ENCODE measurements at places on chromosomes 16 and 17.

DNA sequence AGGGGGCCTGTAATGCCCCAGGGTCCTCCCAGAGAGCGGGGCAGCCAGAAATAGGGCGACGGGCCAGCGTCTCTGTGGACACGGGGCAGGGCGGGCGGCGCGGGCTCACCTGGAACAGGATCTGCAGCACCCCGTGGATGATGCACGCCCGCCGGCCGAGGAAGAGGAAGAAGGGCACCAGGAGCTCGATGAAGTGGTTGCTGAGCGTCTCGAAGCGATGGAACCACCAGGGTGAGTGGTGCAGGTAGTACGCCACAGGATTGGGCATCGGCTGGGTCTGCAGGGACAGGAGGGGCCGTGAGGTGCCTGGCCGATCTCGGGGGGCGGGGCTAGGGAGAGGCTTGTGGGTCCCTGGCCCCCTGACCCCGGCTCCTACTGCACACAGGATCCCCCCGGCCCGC is 78.9 kb upstream of the GNG13 start:
- DNase-seq = no peak

DNA sequence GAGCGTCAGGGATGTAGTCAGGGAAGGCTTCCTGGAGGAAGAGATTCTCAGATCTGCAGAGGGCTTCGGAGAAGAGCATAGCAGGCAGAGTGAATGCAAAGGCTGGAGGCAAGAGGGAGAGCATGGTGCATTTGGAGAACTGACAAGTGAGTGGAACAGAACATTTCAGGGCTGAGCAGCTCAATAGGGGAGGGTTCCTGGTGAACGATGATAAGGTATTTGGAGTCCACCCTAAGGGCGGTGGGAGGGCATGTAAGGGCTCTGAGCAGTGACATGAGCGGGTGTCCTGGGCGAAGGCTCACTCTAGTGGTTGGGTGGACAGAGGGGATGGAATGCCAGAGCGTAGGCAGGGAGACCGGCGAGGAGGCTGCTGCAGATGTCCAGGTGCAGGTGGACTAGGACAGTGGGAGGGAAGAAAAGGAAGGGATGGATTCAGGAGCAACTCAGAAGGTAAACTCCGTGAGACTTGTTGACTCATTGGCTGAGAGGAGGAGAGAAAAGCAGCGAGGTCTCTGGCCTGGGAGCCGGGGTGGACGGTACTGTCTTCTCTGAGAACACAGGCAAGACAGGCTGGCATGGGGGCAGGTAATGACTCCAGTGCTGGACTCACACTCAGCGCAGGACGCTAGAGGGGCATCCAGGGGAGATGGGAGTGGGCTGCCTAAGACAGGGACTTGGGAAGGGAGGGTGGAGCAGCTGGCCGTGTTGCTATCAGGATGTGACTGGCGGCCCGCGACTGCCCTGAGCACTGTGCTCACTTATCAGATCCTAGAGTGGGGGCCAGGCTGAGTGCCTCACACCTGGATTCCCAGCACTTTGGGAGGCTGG is 1.4 kb upstream of the PITPNA start:
- DNase-seq = no peak

- DNase-seq = no peak
Measured at GRCh38 chr16:27925612-27926011, 137.9 kb downstream of the GSG1L start.

- no peak for DNase-seq
Measured at GRCh38 chr17:55690105-55690508, 32.6 kb downstream of the TMEM100 start.

GRCh38 chr16:3180445-3180878 is 7.5 kb upstream of the OR1F1 start:
- no peak for DNase-seq

DNA sequence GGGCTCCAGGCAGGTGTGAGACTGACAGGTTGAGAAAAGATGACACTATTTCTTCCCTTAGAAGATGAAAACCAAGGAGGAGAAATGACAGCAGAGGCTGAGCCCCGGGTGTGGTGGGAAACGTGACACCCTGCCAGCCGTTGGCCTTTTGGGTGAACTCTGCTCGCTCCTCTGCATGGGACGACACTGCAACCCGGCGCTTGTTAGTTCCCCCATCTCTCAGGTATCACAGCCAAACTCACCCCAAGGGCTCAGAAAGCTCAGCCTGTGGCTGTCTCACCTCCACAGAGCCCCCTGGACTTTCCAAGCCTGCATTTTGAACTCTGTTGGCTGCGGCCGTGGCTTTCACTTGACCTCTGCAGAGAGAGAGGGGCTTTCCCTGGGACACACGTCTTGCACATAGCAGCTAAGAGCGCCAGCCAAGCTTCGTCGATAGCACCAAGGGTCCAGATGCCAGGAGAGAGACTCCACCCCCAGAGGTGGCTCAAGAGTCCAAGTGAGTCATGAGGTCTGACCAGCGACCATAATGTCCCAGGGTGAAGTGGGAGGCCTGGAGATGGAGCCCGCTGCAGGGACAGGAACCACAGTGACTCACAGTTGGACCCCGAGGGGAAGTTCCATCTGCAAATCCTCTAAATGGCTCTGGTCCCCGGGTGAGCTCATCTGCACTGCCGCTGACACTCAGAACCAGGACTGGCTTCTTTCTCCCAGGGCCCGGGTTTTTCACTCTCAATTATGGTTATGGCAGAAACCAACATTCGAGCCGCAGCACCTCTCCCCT is 301.9 kb downstream of the SOX9 start:
- no peak for DNase-seq

DNA sequence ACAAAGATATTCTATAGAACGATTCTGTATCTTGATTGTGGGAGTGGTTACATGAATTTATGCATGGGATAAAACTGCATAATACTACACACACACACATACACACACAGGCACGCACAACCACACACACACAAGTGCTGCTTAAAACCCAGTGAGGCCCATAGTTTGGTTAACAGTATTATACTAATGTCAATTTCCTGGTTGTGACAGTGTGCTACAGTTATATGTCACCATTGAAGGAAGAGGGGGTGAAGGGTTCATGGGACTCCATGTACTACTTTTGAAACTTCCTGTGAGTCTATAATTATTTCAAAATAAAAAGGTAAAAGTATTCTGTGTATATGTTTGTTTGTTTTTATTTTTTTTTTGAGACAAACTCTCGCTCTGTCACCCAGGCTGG is 8.1 kb downstream of the ZC3H7A start:
- DNase-seq = no peak

- DNase-seq = no peak
Measured at GRCh38 chr17:34613064-34614019, 34.0 kb downstream of the TMEM132E start.

DNA sequence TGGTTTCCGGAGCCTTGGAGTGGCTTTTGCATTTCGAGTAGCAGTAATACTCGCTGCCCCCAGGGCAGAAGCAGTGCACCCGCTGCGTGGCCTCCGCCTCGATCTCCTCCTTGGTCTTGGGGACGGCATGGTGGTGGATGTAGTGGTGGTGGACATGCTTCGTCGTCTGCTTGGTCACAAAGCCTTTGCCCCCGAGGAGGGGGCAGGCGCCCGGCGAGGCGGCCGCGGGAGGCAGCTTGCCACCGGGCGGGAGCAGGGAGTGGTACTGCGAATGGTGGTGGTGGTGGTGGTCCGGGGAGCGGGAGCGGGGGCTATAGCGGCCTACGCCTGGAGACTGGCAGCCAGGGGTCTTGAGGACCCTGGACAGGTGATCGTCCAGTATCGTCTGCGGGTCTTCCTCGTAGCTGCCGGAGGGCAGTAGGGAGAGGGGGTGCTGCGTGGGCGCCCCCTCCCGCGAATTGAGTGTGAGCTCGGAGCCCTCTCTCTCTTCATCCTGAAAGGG is 24.1 kb downstream of the AXIN2 start:
- no peak for DNase-seq

- DNase-seq = no peak
Measured at GRCh38 chr16:84526794-84527531, 22.5 kb upstream of the MEAK7 start.

DNA sequence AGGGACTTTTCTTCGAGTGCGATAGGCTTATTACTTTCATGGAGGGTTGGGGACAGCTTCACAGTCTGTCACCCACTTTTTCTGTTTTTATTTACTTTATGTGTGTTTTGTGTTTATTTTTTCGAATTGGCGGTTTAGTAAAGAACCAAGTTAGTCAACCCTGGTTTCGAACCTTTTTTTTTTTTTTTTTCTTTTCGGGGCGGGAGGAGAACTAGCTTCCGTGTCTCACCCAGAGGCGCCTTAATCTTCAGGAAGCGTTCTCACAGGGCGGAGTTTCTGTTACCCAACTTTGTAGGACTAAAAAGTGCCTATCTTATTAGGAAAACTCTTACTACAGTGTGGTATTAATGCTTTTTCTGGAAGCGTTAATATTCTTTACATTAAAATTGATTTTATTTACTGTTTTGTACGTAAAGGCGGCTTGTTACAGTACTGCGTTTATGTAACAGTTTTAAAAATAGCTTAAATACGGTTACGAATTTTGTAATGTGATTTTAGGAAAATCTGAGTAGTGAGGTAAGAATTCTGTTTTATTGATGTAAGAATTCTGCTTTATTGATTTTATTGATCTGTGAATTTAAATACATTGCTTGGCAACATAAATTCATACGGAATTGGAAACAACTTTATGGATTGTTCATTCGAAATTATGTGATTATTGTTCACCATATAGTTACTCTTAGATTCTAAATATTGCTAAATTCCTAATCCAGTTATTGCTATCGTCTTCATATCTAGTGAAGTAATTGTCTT is 885 bp downstream of the ZNF207 start:
- DNase-seq = no peak

- peak; percentile 25 for DNase-seq
Measured at GRCh38 chr16:31177136-31177535, 2.8 kb upstream of the FUS start.

DNA sequence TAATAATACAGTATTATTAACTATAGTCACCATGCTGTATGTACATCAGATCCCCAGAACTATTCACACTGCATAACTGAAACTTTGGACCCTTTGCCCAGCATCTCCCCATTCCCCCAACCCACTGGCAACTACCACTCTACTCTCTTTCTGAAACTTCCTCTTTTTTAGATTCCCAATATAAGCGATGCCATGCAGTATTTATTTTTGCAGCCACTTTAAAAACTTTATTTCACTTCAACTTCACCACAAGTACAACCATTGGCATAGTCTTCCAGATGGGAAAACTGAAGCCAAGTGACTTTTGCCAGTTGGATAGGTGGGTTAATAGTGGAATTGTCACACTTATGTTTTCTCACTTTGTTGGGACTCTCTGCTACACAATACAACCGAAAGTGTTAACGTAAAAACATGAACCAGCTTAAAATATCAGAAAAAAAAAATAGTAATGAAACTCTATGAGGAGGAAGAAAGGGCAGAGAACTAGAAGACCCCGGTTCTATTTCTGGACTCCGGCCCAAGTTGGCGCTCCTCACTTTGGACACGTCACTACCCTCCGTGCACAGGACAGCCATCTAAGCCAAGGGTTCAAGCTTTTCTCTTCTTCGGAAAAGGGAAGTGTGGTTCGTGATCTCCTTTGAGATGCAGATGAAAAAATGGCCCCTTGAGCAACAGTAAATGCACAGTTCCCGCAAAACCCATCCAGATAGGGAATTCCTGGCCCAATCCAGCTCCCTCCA is 743 bp downstream of the SHCBP1 start:
- DNase-seq = no peak

- DNase-seq = no peak
Measured at GRCh38 chr17:57368637-57369336, 112.5 kb downstream of the MSI2 start.

DNA sequence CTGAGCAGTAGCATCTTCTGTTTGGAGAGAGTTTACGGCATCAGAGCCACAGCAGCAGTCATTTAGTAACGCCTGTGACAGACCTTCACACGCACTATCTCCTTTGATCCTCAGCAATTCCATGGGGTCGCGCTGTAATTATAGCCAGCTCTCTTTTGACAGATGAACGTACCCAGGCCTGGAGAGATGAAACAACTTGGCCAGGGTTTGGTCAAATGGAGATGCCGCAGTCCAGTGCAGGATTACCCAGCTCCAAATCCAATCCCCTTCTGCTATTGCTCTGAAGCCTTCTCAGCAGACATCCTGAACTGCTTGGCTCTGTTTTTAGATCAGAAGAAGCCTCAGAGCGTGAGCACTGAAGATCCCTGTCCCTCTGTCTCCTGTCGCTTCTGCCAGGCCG is 83.9 kb downstream of the SOX9 start:
- no peak for DNase-seq

- DNase-seq = no peak
Measured at GRCh38 chr17:6530324-6530920, 25.9 kb downstream of the PITPNM3 start.

DNA sequence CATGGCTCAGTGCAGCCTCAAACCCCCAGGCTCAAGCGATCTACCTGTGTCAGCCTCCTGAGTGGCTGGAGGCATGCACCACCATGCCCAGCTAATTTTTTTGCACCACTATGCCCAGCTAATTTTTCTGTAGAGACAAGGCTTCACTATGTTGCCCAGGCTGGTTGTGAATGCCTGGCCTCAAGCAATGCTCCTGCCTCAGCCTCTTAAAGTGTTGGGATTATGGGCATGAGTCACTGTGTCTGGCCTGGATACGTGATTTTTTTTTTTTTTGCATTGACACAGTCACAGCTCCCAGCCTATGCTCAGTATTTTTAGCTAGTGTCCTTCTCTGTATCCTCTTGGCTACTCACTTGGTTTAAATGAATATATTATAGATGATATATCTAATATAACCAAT is 377.0 kb upstream of the TNRC6C start:
- DNase-seq = no peak

DNA sequence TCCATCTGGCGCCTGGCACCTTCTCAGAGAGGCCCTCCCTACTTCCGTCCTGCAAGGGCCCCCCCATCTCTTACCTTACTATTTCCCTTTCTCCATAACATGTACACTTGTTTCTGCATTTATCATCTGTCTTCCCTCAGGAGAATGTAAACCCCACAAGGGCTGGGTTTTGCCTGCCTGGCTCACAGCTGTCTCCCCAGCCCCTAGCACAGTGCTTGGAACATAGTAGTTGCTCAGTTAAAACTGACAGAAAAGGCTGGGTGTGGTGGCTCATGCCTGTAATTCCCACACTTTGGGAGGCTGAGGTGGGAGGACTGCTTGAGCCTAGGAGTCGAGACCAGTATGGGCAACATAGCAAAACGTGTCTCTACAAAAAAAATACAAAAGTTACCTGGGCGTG is 5.7 kb upstream of the SNN start:
- DNase-seq = no peak

GRCh38 chr16:55372792-55373488 is 48.9 kb downstream of the IRX6 start:
- no peak for DNase-seq

DNA sequence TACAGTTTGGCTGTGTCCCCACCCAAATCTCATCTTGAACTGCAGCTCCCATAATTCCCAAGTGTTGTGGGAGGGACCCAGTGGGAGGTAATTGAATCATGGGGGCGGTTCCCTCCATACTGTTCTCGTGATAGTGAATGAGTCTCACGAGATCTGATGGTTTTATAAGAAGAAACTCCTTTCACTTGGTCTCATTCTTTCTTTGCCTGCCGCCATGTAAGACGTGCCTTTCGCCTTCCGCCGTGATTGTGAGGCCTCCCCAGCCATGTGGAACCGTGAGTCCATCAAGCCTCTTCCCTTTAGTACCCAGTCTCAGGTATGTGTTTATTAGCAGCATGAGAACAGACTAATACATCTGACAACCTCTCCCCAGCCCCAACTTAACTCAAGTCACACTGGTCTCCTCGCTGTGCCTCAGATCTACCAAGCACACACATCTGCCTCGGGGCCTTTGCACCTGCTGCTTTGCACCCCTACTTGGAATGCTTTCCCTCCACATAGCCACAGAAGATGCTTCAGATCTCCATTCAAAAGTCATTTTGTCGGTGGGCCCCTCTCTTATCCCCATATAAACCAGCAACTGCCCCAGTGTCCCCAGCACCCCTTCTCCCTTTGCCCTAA is 74.4 kb downstream of the RPH3AL start:
- no peak for DNase-seq

- no peak for DNase-seq
Measured at GRCh38 chr17:77141846-77142449, 1.2 kb downstream of the SEC14L1 start.

All from activated CD8-positive, alpha-beta memory T cell treated with anti-CD3 and anti-CD28 coated beads, Interleukin-2, amount 50 U/mL, for 4 hours (primary cell).